ENCODE measurements at places on chromosomes 1 and 21.

GRCh38 chr1:232998138-232998537, 47.7 kb downstream of the NTPCR start:
- DNase-seq, result no peak

DNA sequence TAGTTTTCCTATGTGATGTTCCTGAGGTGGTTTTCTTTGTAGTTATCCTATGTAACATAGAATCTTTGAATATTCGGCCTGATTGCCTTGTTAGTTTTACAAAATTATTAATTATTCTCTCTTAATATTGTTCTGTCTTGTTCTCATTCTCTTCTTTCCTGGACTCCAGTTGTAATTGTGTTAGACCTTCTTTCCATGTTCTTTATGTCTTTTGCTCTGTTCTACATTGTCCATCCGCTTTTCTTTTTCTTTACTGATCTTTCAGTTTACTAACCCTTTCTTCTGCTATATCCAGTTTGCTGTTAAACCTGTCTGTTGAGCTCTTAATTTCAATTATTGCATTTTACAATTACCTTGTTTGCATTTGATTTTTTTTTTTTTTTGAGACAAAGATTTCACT, 89.3 kb downstream of the PEX14 start:
- DNase-seq, result no peak

- DNase-seq, result no peak
Measured at GRCh38 chr1:18191037-18191436, 83.4 kb downstream of the IGSF21 start.

GRCh38 chr1:6596886-6597776, 5.5 kb downstream of the KLHL21 start:
- DNase-seq, result no peak

- no peak for DNase-seq
Measured at GRCh38 chr1:209433649-209434031, 149.9 kb upstream of the CAMK1G start.

DNA sequence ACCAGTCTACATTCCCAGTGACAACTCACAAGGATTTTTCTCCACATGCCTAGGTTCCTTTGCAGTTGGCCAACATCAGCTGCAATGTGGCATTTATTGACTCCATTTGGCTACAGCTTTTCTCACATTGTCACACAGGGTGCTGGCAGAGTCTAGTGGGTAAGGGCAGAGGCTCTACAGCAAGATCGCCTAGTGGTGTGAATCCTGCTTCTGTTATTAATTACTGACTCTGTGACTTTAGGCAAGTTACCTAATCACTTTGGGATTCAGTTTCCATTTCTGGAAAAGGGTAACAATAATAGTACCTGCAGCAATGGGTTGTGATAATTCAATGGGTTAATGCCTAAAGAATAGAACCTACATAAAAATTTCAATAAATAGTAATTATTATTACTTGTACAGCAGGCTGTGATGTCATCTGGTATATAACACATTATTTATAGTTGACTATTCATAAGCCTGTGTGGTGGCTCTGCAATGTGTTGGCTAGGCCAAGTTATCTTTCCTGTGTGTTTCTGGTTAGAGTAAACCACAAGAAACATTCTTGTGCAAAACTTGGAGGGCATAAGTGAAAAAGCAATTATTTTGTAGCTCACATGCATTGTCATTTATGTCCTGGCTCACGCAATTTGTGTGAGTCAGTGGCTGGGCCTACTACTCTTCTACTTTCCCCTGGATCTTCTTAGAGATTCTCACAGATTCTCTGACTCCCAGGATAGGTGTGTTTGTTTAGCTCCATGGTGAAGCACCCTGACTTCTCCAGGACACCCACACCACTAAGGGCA, 59.5 kb downstream of the PTGS2 start:
- peak; percentile 92 for DNase-seq

- DNase-seq, result no peak
Measured at GRCh38 chr1:55947446-55947845, 631.9 kb downstream of the PLPP3 start.

- DNase-seq, result no peak
Measured at GRCh38 chr1:242189591-242189990, 190.7 kb upstream of the MAP1LC3C start.

DNA sequence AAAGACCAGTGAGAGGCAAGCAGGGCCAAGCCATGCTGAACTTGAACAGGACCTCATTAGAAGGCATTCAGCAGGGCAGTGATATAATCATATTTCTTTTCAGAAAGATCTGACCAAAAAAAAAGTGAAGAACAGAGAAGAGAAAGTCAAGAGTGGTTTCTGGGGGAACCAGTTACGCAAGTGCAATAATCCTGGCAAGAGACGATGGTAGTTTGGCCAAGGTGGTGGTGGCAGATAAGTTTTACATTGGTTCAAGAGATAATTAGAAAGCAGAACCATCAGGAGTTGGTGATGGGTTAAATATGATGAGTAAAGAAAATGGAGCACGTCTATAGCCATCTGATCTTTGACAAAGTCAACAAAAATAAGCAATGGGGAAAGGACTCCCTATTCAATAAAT, 54.3 kb downstream of the ZSWIM5 start:
- DNase-seq, result no peak

- DNase-seq, result peak; percentile 17
Measured at GRCh38 chr1:39877231-39877778, 6.0 kb downstream of the TRIT1 start.

GRCh38 chr1:13494712-13495111, 19.1 kb downstream of the LRRC38 start:
- DNase-seq, result no peak

- no peak for DNase-seq
Measured at GRCh38 chr1:201673093-201673492, 134.2 kb downstream of the NAV1 start.

DNA sequence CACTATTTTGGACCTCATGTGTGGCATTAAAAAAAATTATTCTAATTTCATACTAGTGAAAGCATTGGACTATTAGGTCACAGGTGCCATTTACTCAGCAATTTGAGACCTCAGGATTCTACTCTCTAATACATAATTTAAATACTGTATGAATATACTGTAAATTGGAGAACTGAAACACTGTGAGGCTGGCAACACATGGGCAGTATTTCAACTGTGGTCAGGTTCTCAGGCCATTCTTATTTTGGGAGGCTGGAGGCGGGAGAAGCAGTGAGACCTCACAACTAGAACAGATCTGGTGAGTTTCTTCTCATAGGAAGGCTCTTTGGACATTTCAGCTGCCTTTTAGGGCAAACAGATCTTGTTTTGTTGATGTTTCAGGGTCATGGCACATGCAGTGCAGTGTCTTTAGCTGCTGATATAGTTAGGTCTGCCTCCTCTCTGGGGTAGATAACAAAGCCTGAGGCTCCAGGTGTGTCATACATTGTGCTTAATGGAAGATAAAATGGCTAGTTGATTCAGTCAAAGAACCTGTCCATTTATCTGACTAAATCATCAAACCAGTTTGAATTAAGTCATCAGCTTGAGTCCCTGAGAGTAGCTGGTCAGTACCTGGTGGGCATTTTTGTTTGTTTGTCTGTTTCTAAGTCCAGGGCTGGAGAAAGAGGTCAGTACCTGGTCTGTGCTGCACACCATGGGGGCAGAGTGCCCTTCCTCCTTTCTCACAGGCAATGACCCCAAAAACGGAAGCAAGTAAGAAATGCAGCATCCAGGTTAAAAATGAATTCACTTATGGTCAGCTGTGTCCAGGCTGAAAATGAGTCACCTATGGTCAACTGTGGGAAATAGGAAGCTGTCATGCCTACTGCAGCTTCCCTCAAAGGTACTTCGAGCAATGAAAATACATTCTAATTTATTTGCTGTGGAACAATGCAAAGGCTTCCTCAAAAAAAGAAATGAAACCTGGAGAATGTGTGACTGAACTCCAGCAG, 216.2 kb downstream of the SDCCAG8 start:
- DNase-seq, result peak; percentile 62

DNA sequence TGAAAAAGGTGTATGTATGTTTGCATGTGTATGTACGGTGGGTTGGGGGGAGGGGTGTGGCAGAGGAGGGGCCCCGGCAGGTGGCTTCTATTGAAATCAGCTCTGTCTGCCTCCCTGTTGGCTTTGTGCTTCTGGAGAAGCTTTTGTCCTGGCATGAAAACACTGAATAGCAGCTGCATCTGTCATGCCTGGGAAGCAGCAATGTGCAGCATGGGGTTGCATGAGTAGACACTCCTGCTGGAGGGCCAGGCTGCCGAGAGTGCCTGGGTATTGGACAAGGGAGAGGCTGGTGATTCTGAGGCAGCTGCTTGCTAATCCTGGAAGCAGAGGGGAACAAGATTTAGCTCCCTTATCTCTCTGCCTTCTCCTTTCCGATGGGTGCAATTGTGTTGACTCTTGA, 20.5 kb downstream of the MAPKAPK2 start:
- DNase-seq, result no peak

GRCh38 chr21:29513535-29513934, 214.8 kb downstream of the BACH1 start:
- DNase-seq, result no peak

DNA sequence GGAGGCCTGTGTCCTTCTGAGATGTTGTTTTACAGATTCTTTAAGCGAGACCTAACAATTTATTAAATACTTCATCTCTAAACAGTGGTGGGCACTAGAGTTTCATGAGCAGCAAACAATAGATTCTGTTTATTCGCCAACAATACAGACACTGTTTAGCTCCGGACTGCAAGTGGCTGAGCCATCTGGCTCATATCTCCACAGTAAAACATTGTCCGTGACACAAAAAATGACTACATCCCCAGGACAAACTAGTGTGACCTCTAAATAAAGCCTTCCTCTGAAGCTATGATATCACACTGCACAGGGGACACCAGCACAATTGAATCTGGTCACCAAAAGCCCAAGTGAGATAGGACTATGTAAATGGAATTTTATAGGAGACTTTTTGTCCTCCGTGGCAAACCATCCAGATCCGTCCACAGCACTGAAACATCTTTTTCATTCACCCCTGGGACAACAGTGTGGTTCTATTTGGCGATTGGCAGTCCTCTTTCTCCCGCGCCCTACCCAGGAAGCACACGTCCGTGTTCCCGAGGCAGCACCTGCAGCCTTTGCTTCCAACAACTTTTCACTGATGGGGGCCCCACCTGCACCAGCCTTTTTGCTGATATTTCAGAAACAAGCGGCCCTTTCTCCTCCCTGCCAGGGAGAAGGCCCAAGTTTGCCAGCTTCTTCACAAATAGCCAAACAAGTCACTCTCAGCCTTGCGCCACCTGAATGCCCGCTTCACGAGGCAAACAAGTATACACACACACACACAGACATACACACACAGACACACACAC, 47.4 kb downstream of the OLIG1 start:
- DNase-seq, result no peak

DNA sequence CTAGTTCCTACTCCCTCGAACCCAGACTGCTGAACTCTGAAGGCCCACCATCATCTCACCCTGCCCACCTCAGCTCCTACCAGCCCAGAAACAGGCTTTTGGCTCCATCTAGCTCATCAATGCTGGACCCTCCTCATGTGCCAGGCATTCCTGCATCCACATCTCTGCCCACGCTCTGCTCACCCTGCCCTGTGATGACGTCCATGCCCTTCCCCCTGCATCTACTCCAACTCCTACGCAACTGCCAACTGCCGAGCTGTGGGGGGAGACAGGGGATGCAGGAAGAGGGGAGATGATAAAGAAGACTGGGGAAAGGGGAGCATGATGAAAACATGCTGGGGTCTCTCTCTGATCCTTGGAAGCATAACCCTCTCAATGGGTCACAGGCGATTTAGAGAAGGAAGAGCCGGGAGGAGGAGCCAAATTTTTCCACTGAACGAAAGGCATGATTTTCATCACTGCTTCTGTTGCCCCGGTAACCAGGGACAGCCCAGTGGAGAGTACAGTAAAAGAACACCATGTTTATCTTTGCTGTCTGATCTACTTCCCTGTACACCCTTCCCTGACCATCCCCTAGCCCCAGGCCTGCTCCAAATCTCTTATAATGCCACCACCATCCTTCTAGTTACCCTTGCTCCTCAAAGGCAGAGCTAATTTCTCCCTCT, 44.3 kb downstream of the CD34 start:
- peak; percentile 74 for DNase-seq

DNA sequence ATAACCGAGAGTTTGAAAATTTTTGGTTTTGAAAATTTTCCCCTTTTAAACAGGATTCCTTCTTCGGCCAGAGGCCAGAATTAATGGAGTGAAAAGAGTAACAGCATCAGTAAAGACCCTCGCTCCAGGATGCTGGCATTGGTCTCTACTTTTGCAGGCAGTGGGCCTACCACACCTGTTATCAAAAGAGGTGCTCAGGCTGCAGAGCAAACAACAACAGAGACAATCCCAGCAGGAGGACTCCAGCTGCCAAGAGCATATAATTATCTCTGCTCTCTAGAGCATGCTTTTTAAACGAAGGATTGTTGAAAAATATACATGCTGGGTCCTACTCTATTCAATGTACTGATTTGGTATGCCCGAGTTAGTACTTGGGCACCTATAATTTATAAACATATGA, 1048.5 kb downstream of the PLA2G4A start:
- DNase-seq, result no peak

DNA sequence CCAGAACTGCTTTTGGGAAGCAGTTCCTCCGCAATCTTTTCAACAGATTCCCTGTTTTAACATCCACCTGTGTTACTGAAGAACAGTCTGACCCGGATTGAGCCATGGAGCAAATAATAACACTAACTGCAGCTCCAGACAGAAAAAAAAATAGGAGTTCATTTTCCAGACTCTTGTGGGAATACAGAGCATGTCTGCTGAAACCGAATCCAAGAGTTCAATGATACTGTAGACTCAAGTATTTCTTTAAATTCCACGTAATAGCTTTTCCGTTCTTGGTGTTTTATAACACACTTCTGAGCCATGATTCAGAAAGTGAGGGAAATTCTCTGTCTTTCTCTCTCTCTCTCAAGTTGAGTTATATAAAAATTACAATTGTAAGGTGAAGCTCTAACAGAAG, 60.6 kb downstream of the DDAH1 start:
- no peak for DNase-seq

DNA sequence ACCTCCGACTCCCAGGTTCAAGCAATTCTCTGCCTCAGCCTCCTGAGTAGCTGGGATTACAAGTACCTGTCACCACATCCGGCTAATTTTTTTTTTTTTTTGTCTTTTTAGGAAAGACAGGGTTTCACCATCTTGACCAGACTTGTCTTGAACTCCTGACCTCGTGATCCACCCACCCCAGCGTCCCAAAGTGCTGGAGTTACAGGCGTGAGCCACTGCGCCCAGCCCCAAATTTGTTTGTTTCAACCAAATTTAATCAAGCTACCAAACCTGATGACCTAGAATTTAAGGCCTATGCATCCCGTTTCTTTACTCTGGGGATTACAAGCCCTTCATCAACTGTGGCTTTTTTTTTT, 58.3 kb upstream of the TBX15 start:
- no peak for DNase-seq
